Spleen (tissue), 13 donors: ENCODE measurements at places on chromosomes 3 and 15. TPM values are rescaled to one million over a fixed set of nuclear protein-coding genes. Genes with fewer than 3 reads are reported as not detected.

GRK7 gene
- 0.26 TPM for total RNA-seq

MST1R gene
- total RNA-seq = 7.7 TPM

CPLX3 gene
- 73.7 TPM for total RNA-seq

CFAP20DC gene
- 0.77 TPM for total RNA-seq

CYP8B1 gene
- total RNA-seq = not detected

PIF1 gene
- total RNA-seq = 6.6 TPM

PROS1 gene
- total RNA-seq = 33.3 TPM

BOC gene
- 15.5 TPM for total RNA-seq

DNAJA4 gene
- 15.0 TPM for total RNA-seq

TMEM207 gene
- not detected for total RNA-seq

PTH1R gene
- total RNA-seq = 38.7 TPM

DNA sequence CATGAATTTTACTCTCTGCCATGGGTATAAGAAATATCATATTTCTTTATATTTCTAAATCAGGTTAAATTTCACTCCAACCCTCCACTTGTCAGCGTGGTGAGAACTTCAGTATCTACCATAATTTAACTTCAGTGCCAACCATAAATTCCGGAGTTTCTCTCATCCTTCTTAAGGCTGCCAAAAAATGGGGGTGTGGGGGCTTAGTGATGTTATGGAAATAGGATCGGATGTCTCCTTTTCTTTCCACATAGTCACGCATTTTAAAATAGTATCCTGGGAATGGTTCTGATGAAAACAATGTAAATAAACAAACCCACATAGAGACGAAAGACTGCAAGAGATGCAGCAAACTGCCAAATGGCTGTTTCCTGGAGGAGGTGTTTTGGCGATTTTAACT, 12.9 kb upstream of the FAM3D start:
- no peak overlapping the region for H3K4me3 ChIP-seq
- H3K27me3 ChIP-seq = no peaks in the 10 kb centered on the region
- no peak overlapping the region for H3K27ac ChIP-seq

- no peak for DNase-seq
- no peaks in the 10 kb centered on the region for H3K27me3 ChIP-seq
- H3K4me3 ChIP-seq = no peak overlapping the region
- H3K27ac ChIP-seq = no peak overlapping the region
These were observed 284.5 kb upstream of the SEMA6D start for GRCh38 chr15:47432826-47433225.

DNA sequence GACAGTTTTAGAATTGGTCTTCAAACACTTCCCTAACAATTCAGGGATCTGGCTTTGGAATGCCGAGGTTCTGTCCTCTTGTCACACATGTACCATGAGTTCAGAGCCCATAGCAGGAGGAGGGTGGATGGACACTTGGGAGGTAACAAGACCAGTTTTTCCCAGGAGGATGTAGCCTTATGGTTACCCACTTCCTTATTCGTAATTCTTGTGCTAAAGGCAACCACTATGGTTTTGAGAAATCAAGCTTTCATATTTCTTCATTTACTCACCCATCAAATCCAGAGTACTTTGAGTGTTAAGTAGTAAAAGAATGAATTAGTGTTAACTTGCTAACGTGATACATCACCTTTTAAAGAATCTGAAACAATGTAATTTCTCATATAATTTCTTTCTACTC, 479.6 kb upstream of the ALCAM start:
- no peak overlapping the region for H3K27ac ChIP-seq
- no peak overlapping the region for H3K4me3 ChIP-seq
- H3K27me3 ChIP-seq = no peaks in the 10 kb centered on the region
- no peak for DNase-seq
- H3K36me3 ChIP-seq = no peaks in the 10 kb centered on the region
- no peaks in the 10 kb centered on the region for H3K4me1 ChIP-seq

DNA sequence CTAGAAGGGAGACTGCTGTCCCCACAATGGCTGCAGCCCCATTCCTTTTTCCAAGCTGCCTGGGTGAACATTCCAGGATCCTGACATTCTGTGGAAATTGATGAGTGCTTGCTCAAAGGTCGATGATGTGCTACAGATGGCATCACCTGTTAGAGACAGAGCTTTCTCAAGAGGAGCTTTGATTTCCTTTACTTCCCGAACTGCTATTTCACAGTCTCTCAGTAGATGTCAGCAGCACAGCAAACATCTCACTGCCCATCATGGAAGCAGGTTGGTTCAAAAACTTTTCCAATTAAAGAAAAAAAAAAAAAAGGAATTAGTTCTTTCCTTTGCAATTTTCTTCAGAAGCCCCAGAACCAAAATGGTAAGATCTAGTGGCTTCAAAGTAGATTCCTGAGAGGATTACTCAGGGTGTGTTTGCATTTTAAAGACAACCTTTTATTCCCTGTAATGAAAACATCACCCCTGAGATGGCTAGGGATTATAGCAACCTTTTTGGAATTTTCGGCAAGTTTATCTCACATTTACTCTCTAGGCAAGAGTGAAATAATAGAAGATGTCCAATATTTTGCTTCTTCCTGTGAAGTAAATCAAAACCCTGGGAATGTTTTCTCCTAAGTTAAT, 44.8 kb downstream of the POLR2M start:
- H3K27ac ChIP-seq = no peak overlapping the region
- no peaks in the 10 kb centered on the region for H3K36me3 ChIP-seq
- no peak overlapping the region for H3K4me3 ChIP-seq

GRCh38 chr3:127711021-127711695, 38.4 kb downstream of the ABTB1 start:
- H3K27me3 ChIP-seq = no peaks in the 10 kb centered on the region
- peaks cover 88% of the 10 kb centered on the region for H3K4me1 ChIP-seq
- H3K27ac ChIP-seq = peak overlapping the region; percentile 81
- peak; percentile 68 for DNase-seq

- H3K36me3 ChIP-seq = no peaks in the 10 kb centered on the region
- H3K4me1 ChIP-seq = no peaks in the 10 kb centered on the region
- H3K27ac ChIP-seq = no peak overlapping the region
- no peak for DNase-seq
- H3K27me3 ChIP-seq = no peaks in the 10 kb centered on the region
These were observed 32.7 kb upstream of the PLSCR5 start for GRCh38 chr3:146637871-146638270.

DNA sequence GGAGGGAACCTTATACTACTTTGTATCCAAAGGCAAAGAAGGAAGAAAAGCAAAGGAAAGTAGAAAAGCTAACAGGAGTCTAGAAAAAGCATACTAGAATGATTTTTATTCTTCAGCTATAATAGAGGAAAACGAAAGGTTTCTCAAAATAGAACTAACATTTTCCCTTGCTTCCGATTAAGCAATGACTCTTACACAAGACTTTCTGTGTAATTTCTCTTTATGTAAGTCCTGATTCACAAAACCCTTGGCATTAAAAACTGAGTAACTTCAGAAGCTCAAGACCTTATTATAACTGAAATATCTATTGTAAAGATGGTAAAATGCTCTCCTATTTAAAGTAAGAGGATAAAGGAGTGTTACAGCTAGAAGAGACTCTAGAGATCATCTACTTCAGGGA, 97.4 kb downstream of the DTWD1 start:
- peak overlapping the region; percentile 30 for H3K27ac ChIP-seq
- no peak overlapping the region for H3K4me3 ChIP-seq
- no peaks in the 10 kb centered on the region for H3K36me3 ChIP-seq

GRCh38 chr15:44208956-44209355, 13.9 kb upstream of the FRMD5 start:
- no peak for DNase-seq
- H3K27me3 ChIP-seq = no peaks in the 10 kb centered on the region
- H3K36me3 ChIP-seq = no peaks in the 10 kb centered on the region
- no peak overlapping the region for H3K27ac ChIP-seq
- no peak overlapping the region for H3K4me3 ChIP-seq
- H3K4me1 ChIP-seq = no peaks in the 10 kb centered on the region

- H3K4me3 ChIP-seq = no peak overlapping the region
- H3K4me1 ChIP-seq = no peaks in the 10 kb centered on the region
- no peak overlapping the region for H3K27ac ChIP-seq
- no peaks in the 10 kb centered on the region for H3K36me3 ChIP-seq
- H3K27me3 ChIP-seq = no peaks in the 10 kb centered on the region
- DNase-seq = no peak
These were observed 51.8 kb downstream of the NSUN3 start for GRCh38 chr3:94114666-94115065.

GRCh38 chr3:99970198-99970597, 144.1 kb downstream of the FILIP1L start:
- H3K27ac ChIP-seq = no peak overlapping the region
- H3K4me1 ChIP-seq = no peaks in the 10 kb centered on the region
- H3K27me3 ChIP-seq = no peaks in the 10 kb centered on the region
- no peak for DNase-seq
- H3K4me3 ChIP-seq = no peak overlapping the region

- H3K36me3 ChIP-seq = no peaks in the 10 kb centered on the region
- DNase-seq = no peak
- H3K4me3 ChIP-seq = no peak overlapping the region
- H3K27ac ChIP-seq = no peak overlapping the region
- peaks cover 7% of the 10 kb centered on the region for H3K4me1 ChIP-seq
- no peaks in the 10 kb centered on the region for H3K27me3 ChIP-seq
These were observed 176.5 kb upstream of the DPH6 start for GRCh38 chr15:35722501-35722900.

GRCh38 chr3:50154840-50155490, at the start of gene SEMA3F:
Gene SEMA3F (plus strand): TSS chr3:50155324. CDS start chr3:50159623, 4,299 bp downstream.
- no peaks in the 10 kb centered on the region for H3K36me3 ChIP-seq
- H3K27ac ChIP-seq = peak within 1 kb of the TSS; percentile 77
- peak; percentile 91 for DNase-seq
- H3K4me3 ChIP-seq = peak within 1 kb of the TSS; percentile 56
- peaks cover 14% of the 10 kb centered on the region for H3K27me3 ChIP-seq

DNA sequence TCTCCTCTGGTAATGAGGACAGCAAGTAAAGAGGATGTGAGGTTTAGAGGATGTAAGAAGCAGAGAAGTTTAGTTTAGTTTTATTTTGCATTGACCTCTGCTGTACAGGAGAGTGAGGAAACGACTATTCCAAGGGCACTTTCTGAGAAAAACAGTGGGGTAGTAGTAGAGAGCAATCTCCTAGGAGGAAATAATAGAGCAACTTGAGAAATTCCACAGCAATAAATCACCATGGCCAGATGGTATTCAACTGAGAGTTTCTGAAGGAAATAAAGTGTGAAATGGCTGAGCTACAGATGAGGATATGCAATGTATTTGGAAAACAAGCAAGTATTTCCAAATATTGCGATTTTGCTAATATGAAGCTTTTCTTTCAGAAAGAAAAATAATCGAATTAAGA, 118.9 kb downstream of the DPH6 start:
- H3K4me3 ChIP-seq = no peak overlapping the region
- no peaks in the 10 kb centered on the region for H3K27me3 ChIP-seq
- H3K4me1 ChIP-seq = no peaks in the 10 kb centered on the region
- no peaks in the 10 kb centered on the region for H3K36me3 ChIP-seq

DNA sequence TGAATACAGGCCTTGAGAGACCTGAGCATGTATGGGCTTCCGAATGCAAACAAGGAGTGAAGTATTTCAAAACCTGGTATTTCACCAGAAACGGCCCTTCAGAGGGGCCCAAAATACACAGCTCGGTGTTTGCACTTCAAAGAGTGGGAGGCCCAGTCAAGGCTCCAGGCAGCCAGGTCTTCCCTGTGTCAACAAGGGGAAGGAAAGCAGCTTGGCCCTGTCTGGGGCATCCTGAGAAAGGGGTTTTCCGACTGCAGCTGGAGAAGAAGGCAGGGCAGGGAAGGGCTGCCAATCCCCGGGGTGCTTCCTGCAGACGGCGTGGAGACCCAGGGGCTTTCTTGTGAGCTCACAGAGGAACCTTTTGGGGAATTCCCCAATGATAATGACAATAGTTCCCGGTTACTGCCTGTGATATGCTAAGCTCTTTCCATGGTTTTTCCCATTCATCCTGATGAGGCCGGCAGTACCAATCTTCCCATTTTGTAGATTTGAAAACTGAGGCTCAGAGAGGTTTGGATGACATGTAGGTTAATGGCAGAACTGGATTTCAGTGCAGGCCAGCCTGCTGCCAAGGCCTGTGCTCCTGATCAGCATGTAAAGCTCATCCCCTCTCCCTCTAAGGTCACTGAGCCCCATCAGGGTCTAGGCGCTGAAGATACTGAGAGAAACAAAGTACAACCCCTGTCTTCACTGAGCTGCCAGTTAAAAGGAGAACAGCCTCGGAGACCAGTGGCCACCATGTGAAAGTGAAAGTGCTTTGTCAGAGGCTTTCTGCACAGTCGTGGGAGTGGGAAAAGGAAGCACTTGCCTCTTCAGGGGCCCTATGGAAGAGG, 43.0 kb upstream of the TLE3 start:
- H3K27ac ChIP-seq = peak overlapping the region; percentile 68
- H3K27me3 ChIP-seq = no peaks in the 10 kb centered on the region
- H3K4me3 ChIP-seq = no peak overlapping the region
- peaks cover 36% of the 10 kb centered on the region for H3K4me1 ChIP-seq
- no peak for DNase-seq

DNA sequence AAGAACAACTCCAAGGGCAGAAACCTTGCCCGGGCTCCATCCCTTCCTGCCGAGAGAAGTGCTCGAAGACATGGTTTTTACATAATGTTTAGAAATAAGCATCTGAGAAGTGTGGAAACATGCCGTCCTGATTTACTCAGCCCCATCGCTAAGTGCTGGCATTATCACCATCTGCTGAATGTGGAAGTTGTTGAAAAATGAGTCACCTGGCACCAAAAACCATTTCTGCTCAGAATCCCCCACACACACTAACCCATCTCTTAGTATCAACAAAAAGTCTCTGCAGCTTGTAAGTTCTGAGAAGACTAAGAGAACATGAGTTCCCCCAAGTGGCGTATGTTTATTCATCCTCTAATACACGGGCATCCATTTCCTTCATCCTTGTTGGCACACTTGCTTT, 51.0 kb upstream of the ARL8B start:
- no peak overlapping the region for H3K4me3 ChIP-seq
- no peaks in the 10 kb centered on the region for H3K27me3 ChIP-seq
- DNase-seq = no peak
- no peak overlapping the region for H3K27ac ChIP-seq

- peaks cover 35% of the 10 kb centered on the region for H3K4me1 ChIP-seq
- H3K27me3 ChIP-seq = no peaks in the 10 kb centered on the region
- peak overlapping the region; percentile 54 for H3K27ac ChIP-seq
- DNase-seq = no peak
These were observed 198.9 kb upstream of the LPP start for GRCh38 chr3:187954873-187955586.

- no peaks in the 10 kb centered on the region for H3K4me1 ChIP-seq
- H3K36me3 ChIP-seq = no peaks in the 10 kb centered on the region
- no peak for DNase-seq
- no peak overlapping the region for H3K4me3 ChIP-seq
These were observed 569.6 kb upstream of the ROBO2 start for GRCh38 chr3:76470285-76470684.
